Stimulated activated CD4-positive, alpha-beta T cell treated with anti-CD3 and anti-CD28 coated beads, TNF-alpha, amount 100 ng/mL, for 24 hours (primary cell): ENCODE measurements at places on chromosomes 7 and 10.

DNA sequence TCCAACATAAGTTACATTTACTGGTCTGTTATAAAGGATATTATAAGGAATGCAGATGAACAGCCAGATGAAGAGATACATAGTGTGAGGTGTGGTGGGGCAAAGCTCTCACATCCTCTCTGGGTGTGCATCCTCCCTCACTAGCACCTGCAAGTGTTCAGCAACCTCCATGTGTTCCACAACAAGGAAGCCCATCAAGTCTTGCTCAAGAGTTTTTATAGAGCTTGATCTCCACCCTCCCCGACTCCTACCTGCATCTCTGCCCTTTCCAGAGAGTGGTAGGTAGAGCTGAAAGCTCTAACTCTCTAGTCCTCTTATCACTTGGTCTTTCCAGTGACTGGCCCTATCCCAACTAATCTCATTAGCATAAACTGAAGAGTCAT lies 12.5 kb upstream of the GHITM start:
- DNase-seq: no peak

DNA sequence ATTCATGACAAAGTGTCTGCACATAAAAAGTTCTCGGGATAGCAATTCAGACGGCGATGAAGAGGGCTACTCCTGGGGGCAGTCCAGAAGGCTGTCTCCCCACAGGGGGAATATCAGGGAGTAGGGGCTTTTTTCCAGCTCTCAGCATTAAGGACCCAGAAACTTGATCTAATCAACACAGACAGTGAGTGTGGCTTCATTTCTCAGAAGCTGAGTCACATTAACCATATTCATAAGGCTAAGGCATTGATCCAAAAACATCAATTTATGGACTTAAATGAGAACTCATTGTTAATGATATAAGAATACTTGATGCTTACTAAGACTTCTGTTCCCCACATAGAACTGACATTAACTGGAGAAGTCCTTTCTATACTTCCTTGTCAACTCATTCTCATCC lies 87.5 kb upstream of the AOAH start:
- DNase-seq: no peak

- DNase-seq: no peak
Observed at GRCh38 chr7:30910411-30911073, 1.1 kb upstream of the AQP1 start.

DNA sequence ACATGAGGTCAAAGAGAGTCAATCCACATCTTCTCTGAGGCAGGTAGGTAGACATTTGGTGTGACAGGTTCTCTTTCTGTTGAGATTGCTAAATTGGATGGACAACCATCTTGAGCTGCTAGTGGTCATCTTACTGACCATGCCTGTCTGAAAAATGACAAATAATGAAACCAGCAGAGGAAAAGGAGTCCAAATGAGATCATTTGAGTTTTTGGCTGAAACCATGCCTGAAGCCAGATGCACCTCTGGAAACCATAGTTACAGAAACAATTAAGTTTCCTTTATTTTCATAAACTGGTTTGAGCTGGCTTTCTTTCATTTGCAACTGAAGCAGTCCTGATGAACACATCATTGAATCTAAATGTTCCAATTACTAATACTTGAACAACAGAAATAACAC lies 100.6 kb downstream of the ZNF438 start:
- no peak for DNase-seq

GRCh38 chr7:13442226-13442625 lies 547.2 kb downstream of the ETV1 start:
- DNase-seq: no peak

DNA sequence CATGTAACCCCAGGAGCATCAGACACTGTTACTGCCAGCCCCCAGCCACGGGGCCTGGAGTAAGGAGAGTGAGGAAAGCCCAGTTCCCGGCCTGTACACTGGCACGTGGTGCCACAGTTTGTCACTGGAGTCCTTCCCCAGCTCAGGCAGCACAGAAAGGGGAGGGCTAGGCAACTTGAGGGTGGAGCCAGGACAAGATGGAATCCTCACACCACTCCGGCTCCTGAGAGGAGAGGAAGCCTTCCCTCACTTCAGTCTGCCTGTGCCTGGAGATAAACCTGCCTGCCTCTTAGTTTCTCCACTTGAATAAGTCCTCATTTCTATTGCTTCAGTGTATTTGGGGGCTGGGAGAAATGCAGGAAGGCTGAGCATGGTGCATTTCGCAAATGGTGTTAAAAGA lies 176.0 kb downstream of the KIAA1217 start:
- no peak for DNase-seq
